ENCODE measurements at places on chromosomes 3 and 15.

DNA sequence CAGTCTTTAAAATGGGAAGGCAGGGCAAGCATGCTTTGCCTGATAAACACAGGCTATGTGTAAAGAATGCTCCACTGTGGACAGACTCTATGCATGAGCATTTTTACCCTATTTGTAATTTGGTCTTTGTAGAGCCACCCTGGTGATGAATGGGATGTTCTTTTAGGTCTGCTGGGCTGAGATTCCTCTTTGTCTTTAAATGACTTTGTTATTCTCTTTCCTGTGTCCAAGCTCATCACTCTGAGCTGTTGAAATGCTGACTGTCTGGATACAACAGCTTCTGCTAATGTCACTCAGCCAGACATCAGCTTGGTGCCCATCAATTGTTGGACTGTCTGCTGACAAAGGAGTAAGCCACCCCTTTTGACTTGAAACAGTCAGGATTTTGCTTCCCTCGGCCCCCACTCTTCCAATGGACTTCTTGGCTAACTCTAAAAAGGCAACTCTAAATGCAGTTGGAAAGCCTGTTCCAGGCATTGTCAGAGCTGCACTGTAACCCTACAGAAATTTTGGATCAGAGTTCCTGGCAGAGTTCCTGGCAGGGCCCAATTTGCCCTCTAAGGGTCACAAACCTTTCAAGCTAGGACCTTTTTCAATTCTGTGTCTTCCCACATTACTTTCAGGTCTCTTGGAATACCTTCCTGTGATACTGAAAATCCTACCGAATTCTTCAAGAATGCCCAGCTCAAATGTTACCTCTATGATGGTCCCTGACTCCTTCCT lies 40.5 kb upstream of the EIF1B start:
- DNase-seq, result no peak

DNA sequence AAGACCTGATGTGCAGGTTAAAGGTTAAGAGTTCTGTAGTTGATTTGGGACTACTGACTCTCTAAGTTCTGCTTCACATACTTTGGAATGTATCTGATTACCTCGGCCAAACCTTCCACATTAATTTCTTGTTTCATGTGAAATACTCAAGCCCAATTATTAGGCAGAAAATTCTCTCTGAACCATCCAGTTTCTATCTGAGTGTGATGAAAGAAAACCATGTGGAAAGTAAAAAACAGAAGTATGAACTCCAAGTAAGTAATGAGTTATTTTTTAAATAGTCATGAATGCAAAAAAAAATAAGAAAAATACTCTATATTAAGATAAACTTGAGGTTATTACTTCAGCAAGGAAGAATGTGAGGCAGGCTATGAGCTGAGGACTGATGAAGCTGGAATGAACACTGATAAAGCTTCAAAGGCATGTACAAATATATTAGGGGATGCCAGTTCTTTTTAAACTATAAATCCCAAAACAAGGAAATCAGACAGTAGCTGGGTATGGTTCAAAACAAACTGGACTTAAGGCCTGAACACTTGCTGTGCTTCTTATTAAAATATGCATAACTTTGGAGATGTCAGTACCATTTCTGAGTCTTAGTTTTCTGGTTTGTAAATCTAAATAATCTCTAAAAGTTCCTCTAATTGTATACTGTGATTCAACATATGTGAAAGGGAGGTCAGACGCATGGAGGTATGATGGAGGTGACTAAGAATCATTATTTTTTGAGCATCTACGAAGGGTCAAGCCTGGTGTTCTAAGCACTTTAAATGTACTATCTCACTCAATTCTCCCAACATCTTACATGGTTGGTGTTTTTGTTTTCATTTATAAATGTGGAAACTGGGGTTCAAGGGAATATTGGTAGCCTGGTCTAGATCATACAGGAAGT lies 59.6 kb downstream of the COL6A6 start:
- DNase-seq, result no peak

- no peak for DNase-seq
These were observed 20.3 kb upstream of the ALAS1 start for GRCh38 chr3:52177701-52178042.

DNA sequence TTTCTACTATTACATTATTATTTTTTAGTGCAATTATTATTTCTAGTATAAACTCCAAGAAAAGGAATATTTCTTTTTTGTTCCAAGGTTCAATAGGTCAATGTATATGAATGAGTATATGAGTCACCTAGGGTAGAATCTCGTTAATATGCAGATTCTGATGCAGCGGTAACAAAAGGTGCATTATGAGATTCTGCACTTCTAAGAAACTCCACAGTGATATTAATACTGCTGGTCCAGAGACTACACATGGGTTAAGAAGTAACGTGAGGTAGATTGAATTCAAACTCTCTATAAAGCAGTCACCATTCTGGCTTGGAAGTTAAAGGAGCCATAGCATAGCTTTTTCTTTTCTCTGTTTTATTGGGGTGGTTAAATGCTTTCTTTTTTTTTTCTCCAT lies 596.2 kb upstream of the TBL1XR1 start:
- DNase-seq, result no peak

- no peak for DNase-seq
These were observed 38.7 kb downstream of the GJD2 start for GRCh38 chr15:34716111-34716510.

- DNase-seq, result no peak
These were observed 321.0 kb upstream of the TGFBR2 start for GRCh38 chr3:30285188-30286006.

- DNase-seq, result no peak
These were observed 23.0 kb upstream of the COPG1 start for GRCh38 chr3:129226374-129226773.

DNA sequence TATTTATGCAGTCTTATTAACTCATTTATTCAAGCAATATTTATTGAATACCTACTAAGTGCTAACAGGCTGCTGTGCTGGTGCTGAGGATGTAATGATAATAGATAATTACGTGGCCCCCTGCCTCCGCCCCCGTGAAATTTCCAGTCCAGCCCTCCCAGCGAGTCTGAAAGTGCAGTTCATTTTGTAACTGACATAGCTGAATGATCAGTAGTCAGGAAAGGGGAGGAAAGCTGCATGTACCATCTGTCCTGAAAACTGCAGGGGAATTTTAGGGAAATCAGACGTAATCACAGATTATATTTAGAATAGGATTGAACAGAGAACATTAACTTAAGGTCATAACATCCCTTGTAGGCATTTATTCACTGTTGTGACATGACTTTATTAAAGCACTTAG lies 736.8 kb downstream of the MCTP2 start:
- no peak for DNase-seq

DNA sequence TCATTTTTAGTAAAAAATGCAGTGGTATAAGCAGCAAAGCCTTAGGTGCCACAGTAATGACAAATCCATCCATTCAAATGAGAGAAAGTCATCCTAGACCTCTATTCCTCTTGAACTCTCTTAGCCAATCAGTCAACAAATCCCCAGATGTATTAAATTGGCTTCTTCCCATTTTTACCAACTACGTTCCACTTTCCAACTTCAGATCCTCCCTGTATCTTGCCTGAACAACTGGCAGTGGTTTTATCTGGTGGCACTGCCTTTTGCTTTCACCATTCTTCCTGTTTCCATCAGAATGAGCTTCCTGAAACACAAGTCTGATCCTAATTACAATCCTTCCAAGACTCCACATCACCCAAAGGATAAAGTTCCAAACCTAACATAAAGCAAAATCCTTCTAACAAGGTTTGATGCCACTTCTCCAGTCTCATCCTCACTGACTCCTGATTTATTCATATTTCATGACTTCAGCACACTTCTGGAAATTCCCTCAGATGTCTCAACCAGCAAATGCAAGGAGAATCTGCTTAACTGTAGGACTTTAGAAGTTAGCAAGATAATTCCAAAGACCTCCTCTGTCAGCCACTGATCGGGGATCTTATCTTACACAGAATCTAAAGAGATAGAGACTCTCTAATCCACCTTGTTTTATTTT lies 69.8 kb upstream of the SLC4A7 start:
- no peak for DNase-seq

DNA sequence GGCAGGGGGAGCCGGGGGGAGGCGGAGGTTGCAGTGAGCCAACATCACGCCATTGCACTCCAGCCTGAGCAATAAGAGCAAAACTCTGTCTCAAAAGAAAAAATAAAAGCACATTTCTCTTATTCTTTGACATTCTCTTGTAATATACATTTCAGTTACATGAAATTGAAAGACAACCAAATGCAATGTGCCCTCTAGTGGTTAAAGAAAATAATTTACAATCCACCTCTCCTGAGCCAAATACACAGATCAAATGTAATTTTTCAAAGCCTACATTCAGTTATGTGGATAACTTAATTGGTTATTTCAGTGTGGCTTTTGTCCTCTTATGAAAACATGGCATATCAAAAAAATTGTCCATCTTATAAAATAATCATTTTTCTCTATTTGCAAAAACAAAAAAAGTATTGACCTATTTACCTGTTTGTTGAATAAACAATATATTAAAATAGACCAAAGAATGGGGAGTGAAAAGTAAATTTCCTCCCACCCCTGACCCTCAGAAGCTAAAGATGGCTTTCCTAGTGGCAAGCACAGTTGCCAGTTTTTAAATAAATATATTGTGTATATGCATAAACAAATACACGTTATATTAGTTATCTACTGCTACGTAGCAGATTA lies 14.2 kb upstream of the U2SURP start:
- DNase-seq, result no peak

- no peak for DNase-seq
These were observed 89.7 kb upstream of the PROK2 start for GRCh38 chr3:71874618-71875017.

DNA sequence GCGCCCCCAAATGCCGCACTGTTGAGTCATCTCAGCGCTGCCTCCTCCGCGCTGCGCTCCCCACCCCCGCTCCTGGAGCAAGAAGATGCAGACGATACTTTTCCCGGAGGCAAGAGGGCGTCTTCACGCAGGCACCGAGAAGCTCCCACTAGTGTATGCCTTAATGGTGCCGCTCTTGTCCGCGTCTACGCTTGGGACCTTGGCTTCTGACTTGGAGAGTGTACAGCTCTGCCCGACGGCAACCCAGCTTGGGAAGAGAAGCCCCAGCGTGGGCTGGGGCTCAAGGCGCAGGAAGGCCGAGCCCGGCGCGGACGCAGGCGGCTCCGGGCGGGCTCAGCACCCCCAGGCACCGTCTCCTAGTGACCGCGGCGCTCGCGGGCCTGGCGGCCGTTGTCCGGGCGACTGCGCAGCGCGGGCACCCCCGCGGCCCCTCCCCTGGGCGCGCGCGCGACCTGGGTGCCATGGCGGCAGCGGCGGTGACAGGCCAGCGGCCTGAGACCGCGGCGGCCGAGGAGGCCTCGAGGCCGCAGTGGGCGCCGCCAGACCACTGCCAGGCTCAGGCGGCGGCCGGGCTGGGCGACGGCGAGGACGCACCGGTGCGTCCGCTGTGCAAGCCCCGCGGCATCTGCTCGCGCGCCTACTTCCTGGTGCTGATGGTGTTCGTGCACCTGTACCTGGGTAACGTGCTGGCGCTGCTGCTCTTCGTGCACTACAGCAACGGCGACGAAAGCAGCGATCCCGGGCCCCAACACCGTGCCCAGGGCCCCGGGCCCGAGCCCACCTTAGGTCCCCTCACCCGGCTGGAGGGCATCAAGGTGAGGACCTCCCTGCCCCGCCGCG lies at the start of gene P4HTM:
Gene P4HTM (plus strand): TSS at position 446 of the 840 bp plus-strand sequence. CDS start 16 bp downstream, at position 462.
- peak; percentile 74 for DNase-seq

GRCh38 chr15:79034284-79034683 lies 56.3 kb downstream of the RASGRF1 start:
- DNase-seq, result no peak

- no peak for DNase-seq
These were observed 210.0 kb upstream of the IGF1R start for GRCh38 chr15:98438326-98438725.

- DNase-seq, result no peak
These were observed 281.4 kb upstream of the SLCO3A1 start for GRCh38 chr15:91572110-91572509.

- DNase-seq, result no peak
These were observed 9.3 kb downstream of the VEPH1 start for GRCh38 chr3:157493627-157494550.

- DNase-seq, result peak; percentile 17
These were observed 775 bp downstream of the C3orf33 start for GRCh38 chr3:155805204-155805801.

GRCh38 chr3:73504852-73505251 lies 119.9 kb downstream of the PDZRN3 start:
- DNase-seq, result no peak

DNA sequence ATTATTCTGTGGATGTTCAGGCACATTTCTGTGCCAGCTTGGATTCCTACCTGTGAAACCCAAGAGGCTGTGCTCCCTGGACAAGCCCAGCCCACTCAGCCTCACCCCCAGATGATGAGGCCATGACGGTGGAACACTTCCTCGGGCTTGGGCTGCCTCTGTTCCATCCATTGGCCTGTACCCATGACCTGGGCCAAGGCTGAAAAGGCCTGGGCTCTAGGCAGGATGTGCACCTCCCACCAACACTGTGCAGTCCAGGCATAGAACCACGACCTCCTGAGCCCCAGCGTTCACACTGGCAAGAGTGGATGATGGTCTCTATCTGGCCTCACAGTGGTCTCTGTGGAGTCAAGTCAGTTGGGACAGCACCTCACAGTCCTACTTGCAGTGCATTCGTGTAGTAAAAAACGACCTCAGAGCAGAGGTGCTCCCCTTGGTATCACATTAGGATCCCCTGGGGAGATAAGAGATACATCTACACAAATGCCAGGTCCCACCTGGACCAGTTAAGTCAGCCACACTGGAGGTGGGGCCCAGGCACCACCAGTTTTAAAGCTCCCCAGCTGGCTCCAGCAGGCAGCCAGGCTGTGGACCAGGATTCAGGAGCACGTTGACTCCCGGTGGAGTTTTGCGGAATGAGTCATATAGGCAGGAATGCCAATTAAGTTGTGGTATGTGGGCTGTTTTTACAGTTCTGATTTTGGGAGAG lies 39.0 kb upstream of the IGF1R start:
- DNase-seq, result no peak

DNA sequence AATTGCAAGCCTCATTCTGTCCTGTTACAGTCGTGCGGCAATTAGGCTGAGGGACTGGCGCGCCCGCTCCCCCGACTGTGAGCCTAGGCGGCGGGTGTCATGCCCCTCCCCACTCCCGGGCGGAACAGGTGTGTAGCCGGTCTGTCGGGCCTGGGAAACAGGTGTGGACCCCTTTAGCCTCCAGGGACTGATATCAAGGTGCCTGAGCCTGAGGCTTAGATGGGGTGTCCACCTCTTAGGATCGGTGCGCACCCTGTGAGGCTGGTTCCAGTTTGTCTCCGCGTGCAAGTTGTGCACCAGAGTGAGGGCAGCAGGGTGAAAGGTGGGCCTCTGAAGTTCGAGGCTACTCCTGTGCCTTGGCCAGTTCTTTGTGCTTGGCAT lies 686 bp downstream of the VPS8 start:
- DNase-seq, result no peak

GRCh38 chr3:128763967-128764366 lies 38.0 kb downstream of the RAB7A start:
- DNase-seq, result peak; percentile 17

- DNase-seq, result no peak
These were observed 12.6 kb downstream of the CEP152 start for GRCh38 chr15:48798319-48798718.

GRCh38 chr3:72660270-72661114 lies 187.8 kb downstream of the SHQ1 start:
- DNase-seq, result no peak

Data from activated CD8-positive, alpha-beta memory T cell treated with anti-CD3 and anti-CD28 coated beads for 4 hours (primary cell).